Stimulated activated CD8-positive, alpha-beta memory T cell treated with anti-CD3 and anti-CD28 coated beads, Interleukin-4, amount 100 ng/mL, for 4 hours (primary cell): ENCODE measurements at places on chromosomes 2 and 18.

DNA sequence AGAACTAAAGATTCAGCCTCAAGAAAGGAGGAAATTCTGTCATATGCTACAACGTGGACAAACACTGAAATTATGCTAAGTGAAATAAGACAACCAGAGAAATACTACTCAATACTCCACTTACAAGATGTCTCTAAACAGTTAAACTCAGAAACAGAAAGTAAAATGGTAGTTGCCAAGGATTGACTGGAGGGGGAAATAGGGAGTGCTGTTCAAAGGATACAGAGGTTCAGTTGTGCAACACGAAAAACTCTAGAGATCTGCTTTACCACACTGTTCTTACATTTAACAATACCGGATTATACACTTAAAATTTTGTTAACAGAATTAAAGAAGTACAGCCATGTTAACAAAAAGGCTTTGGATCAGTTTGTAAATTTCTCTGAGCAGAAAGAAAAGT lies 39.8 kb upstream of the C2orf15 start:
- DNase-seq, result no peak

- no peak for DNase-seq
These were observed 49.7 kb upstream of the RASGRP3 start for GRCh38 chr2:33426666-33427231.

- no peak for DNase-seq
These were observed 178.9 kb downstream of the CAPN13 start for GRCh38 chr2:30628341-30628740.

GRCh38 chr2:85949280-85949679 lies 60.5 kb upstream of the ST3GAL5 start:
- no peak for DNase-seq

DNA sequence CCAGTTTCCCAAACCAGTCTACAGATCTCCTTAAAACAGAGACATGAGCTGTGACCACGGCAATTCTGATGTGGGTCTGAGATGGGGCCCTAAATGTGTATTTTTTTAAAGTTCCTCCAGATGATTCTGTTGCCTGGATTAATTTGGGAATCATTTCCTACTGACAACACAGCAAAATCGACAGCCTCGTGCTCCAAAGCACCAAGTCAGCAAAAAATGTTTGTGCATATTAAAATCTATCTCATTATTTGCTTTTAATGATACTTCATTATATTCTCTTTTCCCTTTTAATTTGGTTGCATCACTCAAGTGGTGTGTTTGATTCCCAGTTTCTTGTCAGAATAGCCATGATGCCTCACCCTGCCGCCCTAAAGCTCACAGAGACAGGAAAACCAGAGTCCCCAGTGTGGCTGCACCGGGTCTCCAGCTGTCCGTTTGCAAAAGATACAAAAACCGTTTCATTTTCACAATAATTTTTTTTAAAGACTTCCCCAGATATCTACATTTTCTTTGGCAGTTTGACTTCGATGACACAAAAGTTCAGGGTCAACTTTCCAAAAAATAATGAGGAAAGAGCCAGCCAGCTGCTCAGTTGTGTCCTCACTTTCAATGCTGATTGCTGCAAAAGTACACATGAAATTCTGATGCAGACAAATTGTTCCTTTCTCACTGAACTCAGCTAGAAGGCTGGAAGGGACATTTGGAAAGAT lies 443.2 kb upstream of the ID2 start:
- DNase-seq, result no peak

DNA sequence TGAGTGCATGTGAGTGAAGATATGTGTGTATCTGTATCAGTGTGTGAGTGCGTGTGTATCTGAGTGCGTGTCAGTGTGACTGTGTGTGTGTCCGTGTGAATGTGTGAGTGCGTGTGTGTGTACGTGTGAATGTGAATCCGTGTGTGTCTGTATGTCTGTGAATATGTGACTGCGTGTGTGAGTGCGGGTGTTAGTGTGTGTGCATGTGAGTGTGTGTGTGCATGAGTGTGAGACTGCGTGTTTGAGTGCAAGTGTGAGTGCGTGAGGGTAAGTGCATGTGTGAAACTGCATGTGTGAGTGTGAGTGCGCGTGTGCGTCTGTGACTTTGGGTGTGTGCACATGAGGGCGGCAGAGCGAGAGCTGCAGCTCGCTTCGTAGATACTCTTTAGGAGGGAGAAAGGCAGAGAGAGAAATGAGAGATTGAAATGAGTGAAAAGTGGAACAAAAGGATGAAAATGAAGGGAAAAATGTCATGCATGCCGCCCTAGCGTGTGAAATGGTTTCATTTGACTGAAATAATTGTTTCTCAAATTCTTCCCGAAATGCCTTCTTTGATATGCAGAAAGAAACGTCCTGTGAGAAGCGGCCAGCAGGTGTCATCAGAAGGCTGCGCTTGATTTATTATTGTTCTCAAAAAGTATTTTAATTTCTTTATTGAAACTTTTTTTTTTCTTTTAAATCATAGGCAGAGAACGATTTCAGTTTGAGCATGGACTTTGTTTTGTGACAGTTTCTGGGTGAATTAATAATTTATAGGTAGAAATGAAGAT lies 25.6 kb downstream of the ZNF407 start:
- DNase-seq, result no peak

DNA sequence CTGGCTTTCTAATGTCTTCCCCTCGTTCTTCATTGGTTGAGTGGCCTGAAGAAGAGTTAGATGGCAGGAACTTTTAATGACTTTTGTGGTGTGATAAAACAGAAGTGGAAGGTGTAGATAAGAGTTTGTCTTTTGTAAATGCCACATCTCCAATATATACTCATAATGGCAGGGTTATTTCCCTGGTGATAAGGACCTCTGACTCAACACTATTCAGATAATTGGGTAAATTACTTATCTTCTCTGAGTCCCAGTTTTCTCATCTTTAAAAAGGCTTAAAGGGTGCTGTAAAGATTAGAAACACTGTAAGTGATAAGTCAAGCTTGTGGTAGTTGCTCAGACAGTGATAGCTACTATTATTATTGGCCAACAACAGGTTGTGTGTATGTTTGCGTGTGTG lies 9.5 kb downstream of the KLHL14 start:
- no peak for DNase-seq

- no peak for DNase-seq
These were observed 88.3 kb upstream of the TFPI start for GRCh38 chr2:187642498-187642897.

GRCh38 chr2:222976521-222977061 lies 75.4 kb upstream of the KCNE4 start:
- DNase-seq, result no peak

DNA sequence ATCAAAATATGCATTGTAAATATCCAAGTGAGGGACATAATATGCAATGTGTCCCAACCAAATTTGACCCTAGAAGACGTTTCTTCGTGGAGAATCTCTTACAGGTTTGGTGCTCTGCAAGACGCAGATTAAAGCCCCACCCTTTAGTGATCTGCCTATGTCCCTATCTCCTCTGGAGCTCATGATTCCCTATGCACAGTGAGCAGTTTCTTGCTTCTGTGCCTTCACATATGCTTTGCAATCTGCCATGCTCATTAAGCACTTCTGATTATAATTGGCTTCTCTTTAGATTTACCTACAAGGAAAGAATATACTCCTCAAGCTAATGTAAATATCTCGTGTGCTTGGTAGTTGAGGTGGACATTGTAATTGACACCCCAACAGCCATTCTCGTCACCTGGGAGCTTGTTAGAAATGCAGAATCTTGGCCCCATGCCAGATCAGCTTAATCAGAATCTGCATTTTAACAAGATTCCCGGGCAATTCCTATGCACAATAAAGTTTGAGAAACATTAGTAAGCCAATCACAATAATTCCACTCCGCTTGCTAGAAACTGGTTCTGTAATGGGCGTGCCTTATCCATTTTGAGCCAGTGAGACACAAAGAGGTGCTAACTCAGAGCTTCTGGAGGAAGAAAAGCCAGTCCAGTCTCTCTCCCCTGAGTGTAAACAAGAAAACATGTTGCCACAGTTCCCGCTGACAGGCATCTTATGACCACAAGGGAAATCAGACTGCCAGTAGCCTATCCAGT lies 2.8 kb upstream of the PUM2 start:
- DNase-seq, result no peak

- DNase-seq, result no peak
These were observed 4.3 kb upstream of the CHRNA1 start for GRCh38 chr2:174768557-174768956.

- no peak for DNase-seq
These were observed 58.9 kb upstream of the CTNNA2 start for GRCh38 chr2:79453918-79454317.

- no peak for DNase-seq
These were observed 126.6 kb upstream of the NRP2 start for GRCh38 chr2:205555566-205556230.

GRCh38 chr2:8544171-8544785 lies 137.6 kb upstream of the ID2 start:
- DNase-seq, result no peak

GRCh38 chr2:133197156-133197555 lies 371.1 kb downstream of the NCKAP5 start:
- no peak for DNase-seq

- no peak for DNase-seq
These were observed 16.0 kb upstream of the SKA1 start for GRCh38 chr18:50358844-50359243.

- DNase-seq, result no peak
These were observed 128.6 kb downstream of the SH3RF3 start for GRCh38 chr2:109257653-109258052.

GRCh38 chr2:41791523-41791922 lies 256.3 kb upstream of the PKDCC start:
- DNase-seq, result no peak

DNA sequence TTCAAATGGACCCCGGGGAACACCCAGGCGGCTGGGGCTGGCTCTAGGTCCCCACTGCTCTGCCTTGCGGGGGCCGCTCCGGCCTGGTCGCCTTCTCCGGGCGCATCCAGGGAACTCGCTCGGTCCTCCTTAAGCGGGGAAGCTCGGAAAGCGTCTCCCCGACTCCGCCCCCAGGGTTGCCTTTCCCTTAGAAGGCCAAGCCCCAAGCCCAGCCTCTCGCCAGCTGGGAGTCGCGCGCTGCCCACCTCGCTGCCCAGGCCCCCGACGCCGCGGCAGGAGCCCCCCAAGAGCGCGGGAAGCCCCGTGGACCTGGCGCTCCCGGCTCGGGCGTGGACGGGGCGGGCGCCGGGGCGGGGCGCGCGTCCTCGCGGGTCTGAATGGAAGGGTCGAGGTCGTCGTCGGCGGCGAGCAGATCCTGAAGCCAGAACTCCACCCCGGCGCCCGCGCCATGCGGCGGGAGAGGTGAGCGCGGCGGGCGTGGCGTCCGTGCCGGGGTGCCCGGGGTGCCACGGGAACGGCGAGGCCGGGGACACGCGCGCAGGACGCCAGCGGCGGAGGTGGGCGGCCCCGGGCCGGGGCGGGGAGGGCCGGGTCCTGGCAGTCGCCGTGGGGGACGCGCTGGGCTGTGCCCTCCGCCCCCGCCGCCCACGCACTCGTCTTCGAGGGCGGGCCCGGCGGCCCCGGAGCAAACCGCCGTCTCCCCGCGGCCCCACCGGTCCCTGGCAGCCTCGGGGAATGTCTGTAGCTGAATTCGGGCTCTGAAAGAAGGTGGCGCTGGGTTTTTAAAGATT lies at the start of gene BOK:
TSS of gene BOK (plus strand) at position 214 of the 791 bp plus-strand sequence. CDS start 739 bp downstream, outside the sequence.
- DNase-seq, result no peak

DNA sequence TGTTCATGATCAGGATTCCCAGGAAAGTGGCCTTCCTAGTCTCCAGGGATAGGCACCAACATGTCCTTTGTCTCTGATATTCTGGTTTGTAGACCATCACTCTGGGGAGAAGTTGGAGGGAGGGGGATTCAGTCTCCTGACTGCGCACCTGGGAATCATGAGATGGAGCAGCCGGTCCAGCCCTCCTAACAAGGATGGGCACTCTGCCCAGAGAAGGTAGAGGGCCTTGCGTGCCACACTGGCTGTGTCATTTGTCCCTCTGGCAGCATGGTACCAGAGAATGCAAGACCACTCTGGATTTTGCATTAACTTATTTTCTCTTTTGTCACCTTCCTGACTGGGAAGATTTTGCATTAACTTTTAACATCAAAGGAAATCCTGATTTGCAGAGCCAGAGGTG lies 75.2 kb upstream of the EML6 start:
- DNase-seq, result no peak

GRCh38 chr2:180360283-180360618 lies 353.2 kb upstream of the CWC22 start:
- no peak for DNase-seq

DNA sequence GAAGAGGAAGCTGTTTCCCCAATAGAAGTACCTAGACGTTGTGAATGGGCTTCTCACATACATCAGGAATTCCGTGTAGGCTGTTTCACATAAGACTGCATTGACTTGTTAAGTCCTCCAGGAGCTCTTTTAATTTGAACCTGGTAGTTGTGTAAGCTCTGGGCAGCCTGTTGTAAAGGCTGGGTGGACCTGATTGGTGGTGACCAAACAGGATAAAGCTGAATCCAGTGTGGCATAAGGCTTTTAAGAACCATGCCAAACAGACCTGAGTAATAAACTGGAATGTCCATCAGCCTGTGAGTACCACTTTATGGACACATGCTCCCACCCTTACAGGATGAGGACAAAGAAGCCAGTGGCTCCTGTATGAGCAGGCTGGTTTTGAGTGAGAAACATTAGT lies 24.1 kb downstream of the RMND5A start:
- DNase-seq, result no peak

- no peak for DNase-seq
These were observed 745.9 kb upstream of the SLC8A1 start for GRCh38 chr2:41197781-41198180.

DNA sequence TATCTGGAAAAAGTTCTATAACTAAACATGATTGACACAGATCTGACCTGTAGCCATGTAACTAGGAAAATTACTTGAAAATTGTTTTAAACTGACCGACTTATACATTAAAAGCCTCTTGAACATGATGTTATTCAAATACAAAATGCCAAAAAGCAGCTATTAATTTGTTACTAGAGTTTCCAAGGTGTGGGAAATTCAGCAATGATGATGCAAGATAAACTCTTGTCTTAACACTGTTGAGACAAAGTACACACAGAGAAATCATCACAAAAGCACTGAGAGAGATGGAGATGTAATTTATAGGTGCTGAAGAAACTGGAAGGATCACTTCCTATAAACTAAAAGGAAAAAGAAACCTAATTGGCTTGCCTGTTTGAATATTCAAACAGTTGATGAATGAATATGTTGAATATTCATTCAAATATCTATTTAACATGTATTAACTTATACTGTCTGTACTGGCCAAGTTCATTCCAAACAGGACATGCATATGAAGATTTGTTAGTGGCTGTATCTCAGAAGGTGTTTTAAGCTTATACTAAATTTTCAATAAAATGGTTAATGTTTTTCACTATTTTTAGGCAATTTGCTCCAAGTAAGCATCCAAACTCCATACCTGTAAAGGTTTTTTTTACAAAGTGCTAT lies 34.6 kb upstream of the WDR75 start:
- no peak for DNase-seq

- no peak for DNase-seq
These were observed 516.5 kb downstream of the XIRP2 start for GRCh38 chr2:167404627-167405284.

- no peak for DNase-seq
These were observed 94.7 kb upstream of the BOD1L2 start for GRCh38 chr18:57052173-57052572.

- DNase-seq, result no peak
These were observed 47.1 kb upstream of the ADAM23 start for GRCh38 chr2:206396211-206396610.
